ENCODE measurements at places on chromosomes 7 and 10.

DNA sequence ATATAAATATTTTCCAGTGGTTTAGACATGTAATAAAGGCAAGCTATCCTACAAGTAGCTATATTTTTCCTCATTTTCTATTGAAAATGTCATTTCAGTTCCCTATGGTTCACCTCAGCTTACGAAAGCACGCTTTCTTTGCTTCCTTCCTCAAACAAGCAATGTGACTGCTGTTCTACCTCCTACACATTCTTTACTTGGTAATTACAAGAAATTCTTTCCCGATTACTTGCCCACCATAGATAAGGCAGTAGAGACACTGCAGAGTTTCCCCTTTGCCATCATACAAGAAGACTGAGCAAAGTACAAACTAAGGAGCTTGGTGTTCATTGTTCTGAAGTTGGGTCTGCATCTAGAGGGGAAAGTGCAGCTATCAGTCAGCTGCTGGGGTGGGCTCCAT, 249.4 kb downstream of the CRPPA start:
- DNase-seq, result no peak

DNA sequence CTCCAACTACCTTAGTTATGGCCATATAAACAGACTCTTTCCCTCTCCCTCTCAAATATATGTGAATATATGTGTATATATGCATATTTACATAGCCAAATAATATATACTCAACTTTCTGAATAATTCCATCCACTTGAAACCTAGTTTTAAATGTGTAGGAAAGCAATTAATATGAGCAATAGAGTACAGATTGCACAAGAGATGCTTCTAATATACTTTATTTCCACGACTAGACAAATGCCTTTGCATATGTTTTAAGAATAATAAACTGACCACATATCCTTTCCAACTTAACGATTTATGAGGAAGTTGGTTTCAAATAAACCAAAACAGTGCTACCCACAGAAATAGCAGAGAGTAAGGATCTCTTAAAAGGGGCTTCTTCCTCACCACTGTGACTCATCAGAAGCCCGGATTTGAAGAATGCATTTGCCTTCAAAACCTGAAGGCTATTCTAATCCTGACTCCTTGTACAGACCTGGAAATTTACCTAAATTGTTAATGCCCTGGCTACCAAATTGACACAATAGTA, 266.3 kb downstream of the AHR start:
- no peak for DNase-seq

DNA sequence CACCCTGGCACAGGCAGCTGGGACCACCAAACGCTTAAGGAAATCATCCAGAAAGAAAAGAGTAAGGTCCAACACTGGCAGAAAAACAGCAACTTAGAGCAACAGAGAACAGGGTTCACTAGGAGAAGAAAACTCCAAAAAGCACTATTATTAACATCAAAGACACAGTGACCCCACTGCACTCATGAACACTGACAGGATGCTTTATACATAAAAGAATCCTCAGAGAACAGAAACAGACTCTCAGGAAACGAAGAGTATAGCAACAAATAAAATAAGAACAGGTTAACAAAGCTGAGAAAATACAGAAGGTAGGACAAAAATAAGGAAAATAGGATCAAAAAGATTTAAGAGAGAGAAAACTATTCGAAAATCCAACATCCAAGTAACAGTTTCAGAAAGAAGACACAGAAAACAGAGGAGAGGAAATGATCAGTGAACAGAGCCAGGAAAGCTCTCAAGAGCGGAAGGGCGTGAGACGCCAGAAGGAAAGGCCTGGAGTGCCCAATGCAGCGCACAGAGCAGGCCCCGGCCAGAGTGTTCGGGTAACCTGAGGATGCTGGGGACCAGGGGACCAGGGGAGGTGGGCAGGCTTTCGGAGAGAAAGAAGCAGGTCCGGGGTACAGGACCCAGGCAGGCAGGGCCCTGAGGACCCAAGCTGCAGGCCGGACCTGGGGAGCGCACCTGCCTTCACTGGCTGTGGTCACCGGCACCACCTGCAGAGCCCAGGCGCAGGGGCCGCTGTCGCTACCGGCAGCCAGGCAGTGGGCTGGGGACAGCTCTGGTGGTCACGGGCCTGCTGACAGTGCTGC, 258.2 kb downstream of the MAD1L1 start:
- no peak for DNase-seq

DNA sequence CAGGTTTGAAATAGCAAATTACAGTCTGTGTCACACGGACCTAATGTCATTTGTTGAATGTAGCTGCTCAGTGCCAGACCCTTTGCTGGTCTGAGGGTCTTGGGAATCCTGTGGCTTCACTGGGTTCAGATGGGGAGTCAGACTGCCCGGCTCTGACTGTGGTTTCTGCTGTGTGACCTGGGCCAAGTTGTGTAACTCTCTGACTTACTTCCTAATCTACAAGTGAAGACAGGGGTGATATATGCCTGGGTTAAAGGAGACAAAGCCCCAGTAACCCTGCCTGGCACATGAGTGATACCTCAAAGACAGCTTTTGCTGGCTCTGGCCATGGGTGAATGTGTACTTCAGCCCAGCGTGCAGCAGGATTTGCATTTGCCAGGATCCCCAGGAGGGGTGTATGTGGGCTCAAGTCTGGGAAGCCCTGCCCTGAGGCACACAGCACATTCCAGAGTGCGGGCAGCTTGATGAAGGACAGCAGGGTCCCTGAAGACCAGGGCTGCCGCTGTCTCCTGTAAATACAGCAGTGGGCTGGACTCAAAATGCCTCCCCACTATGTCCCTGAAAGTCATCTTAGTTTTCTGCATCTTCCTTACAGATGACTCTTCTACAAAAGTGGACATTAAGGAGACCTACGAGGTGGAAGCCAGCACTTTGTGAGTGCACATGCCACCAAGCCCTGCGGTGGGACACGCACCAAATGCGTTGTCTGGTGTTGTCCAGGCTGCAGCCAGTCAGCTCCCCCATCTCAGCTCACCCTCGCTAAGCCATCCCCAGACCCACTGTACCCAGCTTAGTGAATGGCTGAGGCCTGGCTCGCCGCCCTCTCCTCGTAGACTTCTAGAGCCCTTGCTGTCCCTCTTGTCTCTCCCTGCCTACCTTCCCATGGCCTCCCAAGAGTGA, 16.4 kb downstream of the NACAD start:
- DNase-seq, result no peak

- no peak for DNase-seq
These were observed 94.3 kb downstream of the DLG5 start for GRCh38 chr10:77832238-77832637.

GRCh38 chr7:12351843-12352242, 51.8 kb downstream of the VWDE start:
- DNase-seq, result no peak

GRCh38 chr7:35505066-35505465, 189.9 kb downstream of the HERPUD2 start:
- DNase-seq, result no peak

DNA sequence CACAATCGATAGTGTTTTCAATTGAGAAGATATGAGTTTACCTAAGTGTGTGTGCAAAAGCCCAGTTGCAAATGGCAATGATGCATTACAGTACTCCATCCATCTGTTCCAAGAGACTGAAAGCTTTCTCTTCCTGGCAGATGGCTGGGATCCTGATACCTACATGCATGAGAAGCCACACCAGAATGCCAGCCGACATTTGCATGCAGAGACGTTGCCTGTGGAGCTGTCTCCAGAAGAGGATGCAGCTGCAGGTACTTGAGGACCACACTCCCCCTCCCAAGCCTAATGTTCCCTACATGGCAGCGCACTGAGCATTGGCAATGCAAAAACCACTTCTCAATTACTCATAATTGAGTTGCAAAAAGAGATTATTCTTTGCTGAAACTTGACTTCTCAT, 332.1 kb downstream of the WDR11 start:
- DNase-seq, result no peak

DNA sequence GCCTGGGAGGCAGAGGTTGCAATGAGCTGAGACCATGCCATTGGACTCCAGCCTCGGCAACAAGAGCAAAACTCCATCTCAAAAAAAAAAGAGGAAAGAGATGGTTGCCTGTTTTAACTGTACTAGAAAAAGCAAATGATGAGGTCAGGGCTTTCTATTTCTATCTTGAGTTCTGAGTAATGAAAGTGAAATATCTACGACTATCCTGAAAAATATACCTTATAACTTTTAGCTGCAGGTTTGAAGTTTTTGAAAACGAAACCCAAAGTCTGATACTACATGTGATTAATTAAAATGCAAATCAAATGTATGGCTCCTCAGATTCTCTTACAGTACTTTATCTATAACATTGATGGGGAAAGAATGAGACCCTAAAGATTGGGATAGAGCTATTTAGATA, 636.2 kb upstream of the LRRN3 start:
- no peak for DNase-seq
